Neural crest cell (in vitro differentiated cells): ENCODE measurements at places on chromosomes 4 and X. TPM values are rescaled to one million over a fixed set of nuclear protein-coding genes. Genes with fewer than 3 reads are reported as not detected.

The ADGRG4 gene
- total RNA-seq = not detected in 2 replicates

The FGFR3 gene
- total RNA-seq = 42.5 and 48.1 TPM in 2 replicates

The PDE5A gene
- total RNA-seq = 13.9 and 15.4 TPM in 2 replicates

The CFAP99 gene
- total RNA-seq = not detected in 2 replicates

The CT83 gene
- total RNA-seq = not detected in 2 replicates

The NPNT gene
- not detected in 2 replicates for total RNA-seq

- peak; percentile 91 for DNase-seq
These were observed 575 bp downstream of the SLC25A6 start for GRCh38 chrX:1391370-1391706.

DNA sequence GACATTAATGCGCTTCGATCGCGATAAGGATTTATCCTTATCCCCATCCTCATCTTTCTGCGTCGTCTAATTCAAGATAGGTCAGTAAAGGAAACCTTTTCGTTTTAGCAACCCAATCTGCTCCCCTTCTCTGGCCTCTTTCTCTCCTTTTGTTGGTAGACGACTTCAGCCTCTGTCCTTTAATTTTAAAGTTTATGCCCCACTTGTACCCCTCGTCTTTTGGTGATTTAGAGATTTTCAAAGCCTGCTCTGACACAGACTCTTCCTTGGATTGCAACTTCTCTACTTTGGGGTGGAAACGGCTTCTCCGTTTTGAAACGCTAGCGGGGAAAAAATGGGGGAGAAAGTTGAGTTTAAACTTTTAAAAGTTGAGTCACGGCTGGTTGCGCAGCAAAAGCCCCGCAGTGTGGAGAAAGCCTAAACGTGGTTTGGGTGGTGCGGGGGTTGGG is 528 bp upstream of the FGF2 start:
- DNase-seq = no peak

DNA sequence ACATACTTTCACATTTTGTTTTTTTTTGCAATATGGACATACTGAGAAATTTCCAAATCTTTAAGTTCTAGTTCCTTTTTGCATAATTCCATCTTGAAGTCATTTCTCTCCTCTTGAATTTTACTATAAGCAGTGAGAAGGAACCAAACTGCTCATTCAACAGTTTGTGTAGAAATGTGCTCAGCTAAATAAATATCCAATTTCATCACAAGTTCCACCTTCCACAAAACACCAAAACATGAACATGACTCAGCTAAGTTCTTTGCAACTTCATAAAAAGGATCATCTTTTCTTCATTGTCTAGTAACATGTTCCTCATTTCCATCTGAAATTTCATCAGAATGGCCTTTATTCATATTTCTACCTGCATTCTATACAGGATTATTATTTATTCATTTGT is 77.3 kb upstream of the FGF13 start:
- no peak for DNase-seq

DNA sequence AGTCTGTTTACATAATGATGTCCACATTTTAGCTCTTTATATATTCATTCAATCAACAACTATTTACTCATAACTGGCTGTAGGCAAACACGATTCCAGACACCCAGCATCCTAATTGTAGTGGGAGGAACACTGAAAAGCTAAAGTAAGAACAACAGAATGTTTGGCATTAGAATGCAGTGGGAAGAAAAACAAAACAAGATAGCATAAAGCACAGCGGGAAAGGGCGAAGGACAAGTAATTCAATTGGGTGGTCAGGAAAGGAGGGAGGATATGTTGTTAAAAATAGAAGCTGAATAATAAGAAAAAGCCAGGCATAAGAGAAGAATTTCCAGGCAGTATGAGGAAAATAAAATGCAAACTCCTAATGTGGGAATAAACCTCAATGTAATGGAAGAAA is 189.5 kb upstream of the FAT4 start:
- DNase-seq = no peak

- no peak for DNase-seq
These were observed 155.0 kb downstream of the QDPR start for GRCh38 chr4:17356926-17357325.

GRCh38 chr4:109764376-109764775 is 34.5 kb upstream of the PLA2G12A start:
- DNase-seq = no peak

DNA sequence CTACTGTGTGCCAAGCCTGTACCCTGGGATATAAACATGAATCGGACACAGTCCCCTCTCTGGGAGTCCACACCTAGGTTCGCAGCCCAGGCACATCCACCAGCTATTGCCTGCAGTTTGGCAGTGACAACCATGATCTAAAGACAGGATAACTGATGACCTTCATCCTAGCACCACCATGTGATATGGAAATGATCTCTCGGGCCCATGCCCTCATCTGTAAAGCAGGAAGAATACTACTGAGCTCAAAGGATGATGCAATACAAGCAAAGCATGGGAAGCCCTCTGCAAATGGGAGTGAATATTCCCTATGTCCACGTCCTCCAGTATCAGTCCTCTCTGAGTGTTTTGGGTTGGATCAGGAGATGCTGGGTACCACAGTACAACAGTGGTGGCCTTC is 80.9 kb upstream of the MSX1 start:
- DNase-seq = no peak

DNA sequence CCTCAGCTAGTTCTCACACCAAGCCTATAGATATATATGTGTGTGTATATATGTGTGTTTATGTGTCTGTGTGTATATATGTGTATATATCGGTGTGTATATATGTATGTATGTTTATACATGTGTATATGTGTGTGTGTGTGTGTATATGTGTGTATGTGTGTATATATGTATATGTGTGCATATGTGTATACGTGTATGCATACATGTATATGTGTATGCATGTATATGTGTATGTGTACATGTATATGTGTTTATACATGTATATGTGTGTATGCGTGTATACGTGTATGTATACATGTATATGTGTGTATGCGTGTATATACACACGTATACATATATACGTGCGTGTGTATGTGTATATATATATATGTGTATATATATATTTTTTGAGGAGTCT is 18.3 kb downstream of the GTPBP6 start:
- DNase-seq = no peak

DNA sequence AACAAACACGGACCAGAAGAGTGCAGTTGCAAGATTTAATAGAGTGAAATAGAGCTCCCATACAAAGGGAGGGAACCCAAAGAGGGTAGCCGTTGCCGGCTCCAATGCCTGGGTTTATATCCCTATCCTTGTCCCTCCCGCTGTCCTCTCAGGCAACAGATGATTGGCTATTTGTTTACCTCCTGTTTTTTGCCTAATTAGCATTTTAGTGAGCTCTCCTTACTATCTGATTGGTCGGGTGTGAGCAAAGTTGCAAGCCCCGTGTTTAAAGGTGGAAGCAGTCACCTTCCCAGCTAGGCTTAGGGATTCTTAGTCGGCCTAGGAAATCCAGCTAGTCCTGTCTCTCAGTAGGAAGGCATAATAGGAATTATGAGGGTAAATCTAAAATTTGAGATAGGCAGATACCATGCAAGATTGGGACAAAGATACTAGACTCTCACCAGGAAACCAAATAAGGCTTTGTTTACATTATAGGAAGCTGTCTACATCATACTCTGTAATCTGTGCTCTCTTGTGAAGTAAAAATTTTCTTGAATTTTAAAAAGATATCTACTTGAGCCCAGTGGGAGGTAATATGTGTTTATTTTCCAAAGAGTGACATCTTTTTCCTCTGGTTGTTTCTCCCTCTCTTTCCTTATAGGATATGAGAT is 65.9 kb downstream of the ATP10D start:
- DNase-seq = no peak
